ENCODE measurements at places on chromosomes 3 and 15. TPM values are rescaled to one million over a fixed set of nuclear protein-coding genes. Genes with fewer than 3 reads are reported as not detected.

GOLGA6A gene
- 0.72 TPM for total RNA-seq

LTK gene
- 0.31 TPM for total RNA-seq

SLC24A5 gene
- not detected for total RNA-seq

HTR3E gene
- total RNA-seq, result not detected

DNA sequence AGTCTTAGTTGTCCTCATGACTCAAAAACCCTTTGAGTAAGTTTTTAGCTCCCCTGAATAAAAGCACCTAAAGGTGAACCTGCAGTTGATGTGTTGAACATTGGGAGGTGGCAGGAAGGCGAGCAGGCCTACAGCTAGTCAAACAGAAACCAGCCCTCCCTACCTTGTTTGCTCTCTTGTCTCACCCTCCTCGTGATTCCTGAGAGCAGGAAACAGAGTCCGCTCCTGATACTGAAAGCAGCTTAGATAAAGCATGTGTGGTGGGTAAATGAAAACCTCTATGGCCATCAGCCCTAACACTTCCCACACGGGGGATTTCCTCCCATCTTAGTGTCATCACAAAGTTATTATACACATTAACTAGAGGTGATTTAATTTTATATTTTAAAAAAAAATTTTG is 21.8 kb upstream of the CLDN18 start:
- DNase-seq, result no peak

- no peak for DNase-seq
These were observed 127.4 kb downstream of the ST8SIA2 start for GRCh38 chr15:92520914-92521623.

- no peak for DNase-seq
These were observed 1.1 kb upstream of the BCL2L10 start for GRCh38 chr15:52113708-52114107.

DNA sequence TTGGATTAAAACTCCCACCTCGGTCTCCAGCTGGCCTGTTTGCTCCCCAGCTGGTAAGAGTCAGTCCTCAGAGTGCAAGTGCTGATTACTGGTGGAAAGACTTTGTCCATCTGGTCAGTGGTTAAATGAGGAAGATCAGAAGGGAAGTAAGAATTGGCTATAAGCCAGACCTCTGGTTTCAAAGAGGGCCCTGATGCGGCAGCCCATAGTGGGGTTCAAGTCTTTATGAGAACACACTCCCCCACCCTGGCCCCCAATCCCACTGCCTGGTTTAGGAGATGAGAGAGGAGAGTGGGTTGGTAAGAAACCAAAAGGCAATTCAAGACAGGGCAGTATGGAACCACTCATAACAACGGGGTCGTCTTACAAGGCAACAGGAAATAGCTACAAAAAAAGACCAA is 65.0 kb downstream of the FRMD4B start:
- DNase-seq, result no peak

- DNase-seq, result no peak
These were observed 30.3 kb downstream of the IP6K1 start for GRCh38 chr3:49756036-49756435.
